ENCODE measurements at places on chromosomes 5 and 9.

DNA sequence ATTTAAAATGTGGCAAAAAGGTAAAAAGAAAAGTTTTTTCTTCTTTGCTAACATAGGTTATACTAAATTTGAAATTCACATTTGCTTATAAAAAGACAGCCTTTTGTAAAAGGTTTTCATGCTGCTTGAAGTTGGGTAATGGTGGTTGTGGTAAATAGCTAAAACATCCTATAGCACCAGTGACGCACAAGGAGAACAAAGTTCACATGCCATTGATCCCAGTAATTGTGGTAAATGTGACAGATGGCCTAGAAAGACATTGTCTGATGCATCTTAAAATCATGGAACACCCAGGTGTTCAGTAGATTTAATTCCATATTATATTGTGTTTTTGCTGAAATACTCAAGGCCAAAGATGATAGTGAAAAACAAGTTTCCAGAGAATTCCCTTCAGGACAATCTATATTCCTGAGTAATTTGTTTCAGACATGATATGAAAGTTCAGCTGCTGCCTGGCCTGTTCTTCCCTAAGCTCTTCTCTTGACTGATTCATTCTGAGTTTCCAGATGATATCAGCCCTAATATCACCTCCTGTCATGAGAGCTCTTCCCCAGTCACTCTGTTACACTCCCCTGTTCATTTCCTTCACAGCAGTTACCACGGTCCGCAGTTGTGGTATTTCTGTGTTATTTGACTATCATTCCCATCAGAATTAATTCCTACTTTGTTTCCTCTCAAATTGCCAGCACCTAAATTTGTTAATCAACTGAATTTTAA, 4.6 kb upstream of the FBXL17 start:
- DNase-seq = no peak

DNA sequence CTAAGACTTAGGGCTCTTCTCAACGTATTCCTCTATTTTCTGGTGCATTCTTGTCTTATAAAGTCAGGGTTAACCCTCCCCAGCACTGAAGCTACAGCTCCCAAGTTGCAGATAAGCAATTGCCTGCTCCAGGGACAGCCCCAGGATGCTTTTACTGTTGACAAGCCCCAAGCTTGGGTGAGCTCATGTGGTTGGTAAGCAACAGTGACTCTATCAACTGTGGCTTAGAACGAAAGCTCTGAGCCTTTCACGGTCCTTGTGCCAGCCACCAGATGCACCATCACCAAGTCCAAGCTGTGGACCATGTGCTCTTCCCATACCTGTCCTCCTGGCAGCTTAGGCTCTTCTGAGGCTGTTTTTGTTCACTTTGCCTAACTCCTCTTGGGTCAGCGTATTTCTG, 13.5 kb downstream of the ADRB2 start:
- DNase-seq = no peak

DNA sequence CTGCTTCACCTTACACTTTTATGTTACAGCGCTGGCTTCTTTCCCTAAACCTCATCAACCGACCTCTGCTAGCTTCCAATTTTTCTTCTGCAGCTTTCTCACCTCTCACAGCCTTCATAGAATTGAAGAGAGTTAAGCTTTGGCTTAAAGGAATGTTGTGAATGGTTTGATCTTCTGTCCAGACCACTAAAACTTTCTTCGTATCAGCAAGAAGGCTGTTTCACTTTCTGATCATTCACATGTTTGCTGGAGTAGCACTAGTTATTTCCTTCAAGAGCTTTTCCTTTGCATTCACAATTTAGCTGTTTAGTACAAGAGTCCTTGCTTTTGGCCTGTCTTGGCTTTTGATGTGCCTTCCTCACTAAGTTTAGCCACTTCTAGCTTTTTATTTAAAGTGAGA, 49.5 kb downstream of the NR3C1 start:
- no peak for DNase-seq

- DNase-seq = no peak
Measured at GRCh38 chr9:97978371-97979130, 4.6 kb upstream of the ANP32B start.

- no peak for DNase-seq
Measured at GRCh38 chr9:16869882-16870595, 431 bp downstream of the BNC2 start.

DNA sequence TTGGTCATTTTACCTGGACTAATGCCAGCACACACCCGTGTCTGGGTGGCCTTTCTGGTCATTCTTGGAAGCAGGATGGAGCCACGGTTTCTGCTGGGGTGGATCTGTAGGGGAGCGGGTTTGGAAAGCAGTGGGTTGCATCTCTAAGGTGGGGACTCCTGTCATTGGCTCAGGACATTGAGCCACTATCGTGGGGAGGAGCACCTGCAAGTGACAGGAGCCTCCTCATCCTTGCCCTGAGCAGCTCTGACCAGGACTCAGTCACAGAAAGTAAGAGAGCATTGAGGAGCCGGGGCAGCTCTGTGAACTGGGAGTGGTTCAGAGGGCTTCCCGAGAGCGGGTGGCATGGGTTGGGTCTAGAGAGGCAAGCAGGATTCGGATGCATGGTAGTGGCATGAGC, 3.7 kb downstream of the B4GALT7 start:
- peak; percentile 23 for DNase-seq

DNA sequence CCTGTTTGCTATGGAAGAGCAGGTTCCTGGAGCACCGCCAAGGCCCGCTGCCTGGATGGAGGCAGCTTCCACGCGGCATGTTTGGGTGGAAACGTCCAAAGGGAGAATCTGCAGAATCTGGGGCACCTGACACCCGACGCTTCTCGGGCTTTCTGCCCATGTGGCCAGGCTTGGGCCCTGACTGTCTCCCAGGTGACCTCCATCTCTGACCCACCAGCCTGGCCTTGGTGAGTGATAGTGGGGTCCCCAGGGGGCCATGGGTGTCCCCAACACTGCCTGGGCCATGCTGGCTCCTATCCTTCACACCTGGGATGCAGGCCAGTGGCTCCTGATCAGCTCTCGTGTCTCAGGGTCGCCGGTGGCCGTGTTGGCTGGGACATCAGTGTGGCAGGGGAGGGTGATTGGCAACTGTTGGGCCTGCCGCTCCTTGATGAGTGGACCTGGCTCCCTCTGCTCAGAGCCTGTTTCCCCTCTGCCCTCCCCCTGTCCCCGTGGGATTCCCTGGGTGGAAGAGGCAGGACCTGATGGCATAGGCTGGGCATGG, 34.0 kb downstream of the GLT6D1 start:
- peak; percentile 22 for DNase-seq

All from activated CD8-positive, alpha-beta memory T cell treated with anti-CD3 and anti-CD28 coated beads, Interleukin-2, amount 10 ng/mL, durations not matched to agents 7 days and 5 days (primary cell).